ENCODE measurements at places on chromosomes 5 and 9. TPM values are rescaled to one million over a fixed set of nuclear protein-coding genes. Genes with fewer than 3 reads are reported as not detected.

- no peaks in the 10 kb centered on the region for H3K36me3 ChIP-seq
- no peak for DNase-seq
- no peak overlapping the region for H3K4me3 ChIP-seq
- H3K4me1 ChIP-seq, result no peaks in the 10 kb centered on the region
Observed at GRCh38 chr9:5575000-5575399, 53.9 kb upstream of the RIC1 start.

- no peaks in the 10 kb centered on the region for H3K27me3 ChIP-seq
- DNase-seq, result peak; percentile 28
- H3K4me3 ChIP-seq, result no peak overlapping the region
- no peak overlapping the region for H3K27ac ChIP-seq
Observed at GRCh38 chr5:167071981-167072610, 1219.3 kb upstream of the WWC1 start.

TRIM7 gene
- total RNA-seq, result 6.3 TPM

- H3K4me1 ChIP-seq, result no peaks in the 10 kb centered on the region
- no peaks in the 10 kb centered on the region for H3K27me3 ChIP-seq
- no peak overlapping the region for H3K27ac ChIP-seq
Observed at GRCh38 chr5:42306287-42306686, 117.0 kb upstream of the GHR start.

DNA sequence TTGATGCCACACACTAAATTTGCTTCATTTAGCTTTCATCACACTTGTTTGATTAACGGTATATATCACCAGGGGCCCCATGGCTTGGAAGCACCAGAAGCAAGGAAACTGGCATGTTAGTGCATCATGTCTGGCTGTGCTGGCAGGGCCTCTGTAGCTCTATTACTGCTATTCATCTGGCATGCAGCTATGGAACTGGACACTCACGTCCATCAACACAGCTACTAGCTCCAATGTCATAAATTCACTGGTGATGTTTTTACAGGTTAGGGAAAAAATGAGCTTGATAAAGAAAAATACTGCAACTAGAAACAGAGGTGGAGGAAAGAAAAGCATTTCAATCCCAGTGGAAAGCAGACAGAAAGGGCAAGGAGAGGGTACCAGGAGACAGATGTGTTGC lies 343.2 kb downstream of the DEPDC1B start:
- H3K4me1 ChIP-seq, result no peaks in the 10 kb centered on the region
- no peaks in the 10 kb centered on the region for H3K36me3 ChIP-seq
- no peaks in the 10 kb centered on the region for H3K27me3 ChIP-seq

DNA sequence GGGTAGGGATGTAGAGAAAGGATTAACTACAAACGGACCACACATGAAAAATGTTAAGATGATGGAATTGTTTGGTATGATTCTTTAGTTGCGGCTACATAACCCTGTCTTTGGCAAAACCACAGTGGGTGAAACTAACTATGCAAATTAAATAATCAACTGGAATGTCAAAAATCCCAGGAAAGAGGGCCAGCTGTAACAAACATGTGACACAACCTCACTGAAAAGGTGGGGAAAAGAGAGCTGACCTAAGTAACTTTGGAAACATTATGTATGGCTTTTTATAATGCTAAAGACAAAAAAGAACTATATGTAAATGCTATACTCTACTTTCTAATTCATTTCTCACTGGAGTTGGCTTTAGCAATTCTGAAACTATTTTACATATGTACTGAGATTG lies 252.0 kb downstream of the MRPS30 start:
- no peaks in the 10 kb centered on the region for H3K36me3 ChIP-seq
- H3K4me3 ChIP-seq, result no peak overlapping the region
- H3K4me1 ChIP-seq, result no peaks in the 10 kb centered on the region
- no peak overlapping the region for H3K27ac ChIP-seq
- no peak for DNase-seq

DNA sequence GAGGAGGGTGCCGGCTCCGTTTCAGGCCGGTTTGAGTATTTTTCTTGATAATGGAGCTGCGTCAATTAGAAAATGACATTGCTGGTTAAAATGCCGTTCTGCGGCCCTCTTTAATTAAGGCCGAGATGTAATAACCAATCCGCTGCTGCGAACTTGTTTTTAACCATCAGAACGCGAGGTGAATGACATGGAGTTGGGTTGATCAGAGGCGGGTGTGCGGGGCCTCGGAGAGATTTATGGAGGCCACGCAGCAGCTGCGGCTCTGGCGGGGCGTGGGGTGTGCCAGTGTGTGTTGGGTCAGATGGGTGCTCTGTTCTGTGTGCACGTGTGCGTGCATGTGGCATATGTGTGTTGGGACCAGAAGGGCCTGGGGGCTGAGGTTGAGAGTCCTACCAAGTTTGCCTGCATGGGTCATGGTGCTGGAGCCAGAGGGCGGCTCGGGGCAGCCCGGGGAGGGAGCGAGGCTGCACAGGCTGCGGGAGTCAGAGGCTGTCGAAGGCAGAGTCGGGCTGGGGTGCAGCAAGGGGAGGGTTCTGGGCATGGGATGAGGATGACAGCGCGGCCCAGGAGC lies 25.4 kb downstream of the RXRA start:
- DNase-seq, result no peak
- H3K27me3 ChIP-seq, result no peaks in the 10 kb centered on the region
- peaks cover 90% of the 10 kb centered on the region for H3K4me1 ChIP-seq
- H3K36me3 ChIP-seq, result no peaks in the 10 kb centered on the region
- H3K4me3 ChIP-seq, result no peak overlapping the region

CTNND2 gene
- 1.3 TPM for total RNA-seq

DNA sequence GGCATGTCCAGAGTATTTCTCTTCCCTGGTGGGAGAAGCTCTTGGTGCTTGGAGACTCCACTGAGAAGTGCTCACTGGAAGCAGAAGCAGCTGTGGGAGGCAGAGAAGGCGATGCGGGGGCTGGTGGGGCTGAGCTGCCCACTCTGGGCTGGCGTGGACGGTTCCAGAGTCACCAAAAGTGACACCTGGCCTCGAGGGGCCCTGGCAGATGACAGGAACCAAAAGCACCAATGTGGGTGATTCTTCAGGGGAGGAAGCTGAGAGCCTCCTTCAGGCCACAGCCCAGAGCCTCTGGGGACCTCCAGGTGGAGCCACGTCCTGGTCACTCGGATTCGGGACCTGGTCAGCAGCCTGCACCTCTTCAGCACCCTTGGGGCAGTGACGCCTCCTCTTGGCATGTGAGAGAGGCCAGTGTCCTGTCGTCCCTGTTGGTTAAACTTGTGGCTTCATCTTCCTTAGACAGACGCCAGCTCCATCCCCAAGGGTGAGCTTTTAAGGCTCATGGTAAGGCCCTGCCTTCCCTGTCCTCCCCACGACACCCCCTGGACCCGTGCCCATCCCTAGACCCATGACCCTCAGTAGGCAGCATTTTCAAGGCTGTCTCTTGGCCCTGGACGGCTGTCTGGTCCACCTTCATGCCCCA lies 78.7 kb upstream of the IRX4 start:
- H3K36me3 ChIP-seq, result no peaks in the 10 kb centered on the region
- no peak overlapping the region for H3K27ac ChIP-seq
- no peaks in the 10 kb centered on the region for H3K4me1 ChIP-seq
- H3K4me3 ChIP-seq, result no peak overlapping the region

AFAP1L1 gene
- total RNA-seq, result 9.8 TPM

SPATA31C1 gene
- total RNA-seq, result not detected

CAVIN4 gene
- 0.72 TPM for total RNA-seq
